ENCODE measurements at places on chromosomes 2 and 18. TPM values are rescaled to one million over a fixed set of nuclear protein-coding genes. Genes with fewer than 3 reads are reported as not detected.

MYO1B gene
- 8.6 TPM for polyA plus RNA-seq

OSR1 gene
- not detected for polyA plus RNA-seq

C2orf15 gene
- polyA plus RNA-seq: 4.8 TPM

SULT1C2 gene
- not detected for polyA plus RNA-seq

RUFY4 gene
- polyA plus RNA-seq: not detected

MYO5B gene
- 0.38 TPM for polyA plus RNA-seq

FBXO48 gene
- 0.90 TPM for polyA plus RNA-seq

DPP4 gene
- polyA plus RNA-seq: 0.11 TPM

CABYR gene
- polyA plus RNA-seq: 7.1 TPM

ERLEC1 gene
- 168 TPM for polyA plus RNA-seq

ALK gene
- polyA plus RNA-seq: 0.49 TPM

CCDC85A gene
- polyA plus RNA-seq: 0.19 TPM

ATOH8 gene
- polyA plus RNA-seq: not detected

DSG1 gene
- polyA plus RNA-seq: not detected

SPAG16 gene
- 24.8 TPM for polyA plus RNA-seq

HOXD3 gene
- not detected for polyA plus RNA-seq

PROC gene
- not detected for polyA plus RNA-seq

SIX3 gene
- polyA plus RNA-seq: not detected

PTPN2 gene
- polyA plus RNA-seq: 419 TPM

G6PC2 gene
- polyA plus RNA-seq: not detected

PGAP1 gene
- polyA plus RNA-seq: 21.8 TPM

TXNDC2 gene
- polyA plus RNA-seq: not detected

IL1R1 gene
- polyA plus RNA-seq: 0.35 TPM

ACTG2 gene
- not detected for polyA plus RNA-seq

ABHD1 gene
- not detected for polyA plus RNA-seq

FKBP1B gene
- polyA plus RNA-seq: 4.2 TPM

Data from Purkinje cell (primary cell).